ENCODE measurements at places on chromosomes 2 and 18. TPM values are rescaled to one million over a fixed set of nuclear protein-coding genes. Genes with fewer than 3 reads are reported as not detected.

DNA sequence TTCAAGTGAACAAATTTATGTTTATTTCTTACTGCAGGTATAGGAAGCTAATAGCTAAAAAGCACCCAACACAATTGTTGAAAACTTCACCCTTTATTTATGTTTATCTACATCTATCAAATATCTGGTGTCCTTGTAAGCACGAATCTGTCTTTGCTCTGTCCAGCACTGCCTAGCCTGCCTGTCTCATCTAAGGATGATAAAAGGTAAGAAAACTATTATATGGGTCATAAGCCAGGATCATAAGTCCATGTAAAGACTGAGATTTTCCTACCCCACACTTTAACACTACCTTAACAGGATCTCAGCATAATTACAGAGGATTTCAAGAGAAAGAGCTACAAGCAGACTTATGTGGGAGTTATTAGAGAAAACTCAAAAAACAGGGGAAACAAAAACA is 365.6 kb upstream of the TMEFF2 start:
- no peaks in the 10 kb centered on the region for H3K4me1 ChIP-seq
- H3K36me3 ChIP-seq, result no peaks in the 10 kb centered on the region
- no peaks in the 10 kb centered on the region for H3K27me3 ChIP-seq
- no peak overlapping the region for H3K4me3 ChIP-seq

GRCh38 chr2:46885376-46885775 is 30.2 kb downstream of the MCFD2 start:
- DNase-seq, result no peak
- peaks cover 36% of the 10 kb centered on the region for H3K4me1 ChIP-seq
- no peaks in the 10 kb centered on the region for H3K27me3 ChIP-seq
- H3K27ac ChIP-seq, result peak overlapping the region; percentile 59
- no peaks in the 10 kb centered on the region for H3K36me3 ChIP-seq
- H3K4me3 ChIP-seq, result no peak overlapping the region

DNA sequence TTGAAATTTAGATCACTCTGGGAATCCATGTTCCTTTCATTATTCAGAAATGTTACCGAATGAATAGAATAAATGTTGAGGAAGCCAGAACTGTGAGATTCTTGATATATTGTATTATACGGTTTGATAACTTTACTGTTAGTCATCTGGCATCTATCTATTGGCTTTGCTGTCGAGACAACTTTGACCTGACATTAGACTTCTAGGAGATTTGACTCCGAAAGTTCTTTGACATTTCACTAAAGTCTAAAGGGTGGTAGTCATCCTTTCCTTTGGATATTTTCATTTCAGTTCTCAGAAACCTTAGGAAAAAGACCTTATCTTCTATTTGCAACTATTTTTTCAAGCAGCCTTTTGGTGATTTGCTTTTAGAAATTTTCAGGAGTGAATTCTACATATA is 1.9 kb downstream of the BMPR2 start:
- peak overlapping the region; percentile 99 for H3K27ac ChIP-seq
- no peak for DNase-seq
- peaks cover 71% of the 10 kb centered on the region for H3K4me1 ChIP-seq
- H3K36me3 ChIP-seq, result no peaks in the 10 kb centered on the region

DNA sequence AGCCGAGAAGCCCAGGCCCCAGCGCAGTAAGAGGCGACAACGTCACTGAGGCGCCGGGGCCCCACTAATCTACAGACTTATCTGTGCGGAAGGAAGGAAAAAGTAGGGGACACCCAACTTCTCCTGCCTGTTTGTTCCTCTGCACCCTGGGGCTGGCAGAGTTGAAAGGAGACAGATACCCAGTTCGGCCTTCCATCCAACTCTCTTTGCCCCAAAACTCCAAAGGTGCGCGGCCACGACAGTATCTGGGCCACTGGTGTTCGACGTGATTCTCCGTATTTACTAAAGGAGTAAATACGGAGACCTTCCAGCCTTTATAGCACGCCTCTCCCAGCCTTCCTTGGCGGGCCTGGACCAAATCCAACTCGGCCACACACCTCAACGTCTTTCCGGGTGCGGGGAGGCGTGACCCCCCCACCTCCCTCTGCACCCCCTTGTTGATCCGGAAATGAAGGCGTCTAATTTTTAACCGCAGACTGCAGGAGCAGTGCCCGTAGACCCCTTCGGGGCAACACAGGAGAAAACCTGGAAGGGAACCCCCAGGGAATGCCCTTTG is 1.6 kb downstream of the SMAD7 start:
- H3K27ac ChIP-seq, result peak overlapping the region; percentile 100
- no peaks in the 10 kb centered on the region for H3K27me3 ChIP-seq
- DNase-seq, result no peak
- H3K4me1 ChIP-seq, result peaks cover 87% of the 10 kb centered on the region
- H3K36me3 ChIP-seq, result peaks cover 4% of the 10 kb centered on the region
- H3K4me3 ChIP-seq, result peak overlapping the region; percentile 94

DNA sequence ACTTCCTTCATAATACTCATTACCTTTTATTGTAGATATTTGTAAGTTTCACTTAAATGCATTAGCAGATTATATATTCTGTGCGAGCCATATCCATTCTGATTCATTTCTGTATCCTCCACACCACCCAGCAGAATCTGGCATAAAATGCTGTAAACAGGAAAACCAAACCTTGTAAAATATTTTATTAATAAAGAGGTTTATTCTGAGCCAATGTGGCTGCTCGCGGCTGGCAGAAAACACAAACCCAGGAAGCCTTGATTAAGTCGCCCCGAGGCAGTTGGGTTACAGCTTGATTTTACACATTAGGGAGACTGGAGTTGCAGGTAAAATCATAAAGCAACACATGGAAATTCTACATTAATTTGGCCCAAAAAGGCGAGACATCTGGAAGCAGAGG is 40.5 kb downstream of the GNAL start:
- DNase-seq, result no peak
- H3K4me1 ChIP-seq, result no peaks in the 10 kb centered on the region
- H3K27me3 ChIP-seq, result peaks cover 62% of the 10 kb centered on the region
- H3K4me3 ChIP-seq, result no peak overlapping the region
- H3K36me3 ChIP-seq, result no peaks in the 10 kb centered on the region
- no peak overlapping the region for H3K27ac ChIP-seq

DNA sequence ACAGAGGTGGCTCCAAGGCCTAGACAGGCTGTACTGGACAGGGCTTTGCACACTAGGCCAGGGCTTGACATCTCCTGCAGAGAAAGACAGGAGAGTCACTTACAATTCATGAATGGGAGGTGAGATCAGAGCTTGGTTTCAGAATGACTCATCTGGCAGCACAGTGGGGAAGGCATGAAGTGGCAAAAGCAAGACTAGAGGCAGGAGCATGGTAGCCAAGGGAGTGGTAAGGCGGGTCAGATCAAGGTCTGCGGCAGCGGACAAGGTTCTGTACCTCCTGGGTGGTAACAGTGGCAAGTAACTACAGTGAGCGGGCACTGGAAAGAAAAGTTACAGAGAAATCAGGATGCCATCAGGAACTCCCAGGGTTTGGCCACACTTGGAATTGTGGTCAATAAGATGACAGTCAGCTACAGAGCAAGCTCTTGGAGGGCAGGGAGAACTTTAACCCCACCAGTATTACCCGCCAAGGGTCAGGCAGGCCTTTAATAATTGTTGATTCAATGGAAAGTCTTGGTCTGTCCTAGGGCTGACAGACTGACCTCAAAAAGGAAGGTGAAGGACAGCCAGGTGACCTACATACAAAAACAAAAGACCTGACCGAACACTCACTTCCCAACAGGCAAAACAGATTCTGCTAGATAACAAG is 5.7 kb downstream of the MCFD2 start:
- peaks cover 42% of the 10 kb centered on the region for H3K4me1 ChIP-seq
- no peaks in the 10 kb centered on the region for H3K27me3 ChIP-seq
- peak overlapping the region; percentile 49 for H3K27ac ChIP-seq
- no peak for DNase-seq

DNA sequence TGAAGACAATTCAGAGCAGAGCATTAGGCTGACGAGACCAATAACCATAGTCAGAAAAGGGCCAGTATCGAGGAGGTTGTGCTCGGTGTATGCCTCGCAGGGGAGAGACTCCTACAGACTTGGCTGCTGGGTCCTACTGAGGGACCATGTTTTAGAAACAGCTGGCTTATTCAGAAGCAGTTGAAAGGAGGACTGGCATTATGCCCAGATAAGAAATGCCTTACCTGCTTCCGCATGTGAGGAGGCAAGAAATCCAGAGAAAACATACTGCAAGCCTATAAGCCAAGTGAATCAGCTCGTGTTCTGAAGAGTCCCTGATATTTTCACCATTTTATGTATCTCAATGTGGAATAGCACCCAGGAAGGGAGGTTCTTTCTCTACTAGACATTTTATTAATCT is 434.7 kb downstream of the GRB14 start:
- H3K4me3 ChIP-seq, result no peak overlapping the region
- no peaks in the 10 kb centered on the region for H3K36me3 ChIP-seq
- no peaks in the 10 kb centered on the region for H3K4me1 ChIP-seq
- no peaks in the 10 kb centered on the region for H3K27me3 ChIP-seq

- no peaks in the 10 kb centered on the region for H3K4me1 ChIP-seq
- H3K4me3 ChIP-seq, result no peak overlapping the region
- H3K27ac ChIP-seq, result no peak overlapping the region
- DNase-seq, result no peak
- H3K27me3 ChIP-seq, result no peaks in the 10 kb centered on the region
Measured at GRCh38 chr2:160825433-160825832, 331.8 kb upstream of the RBMS1 start.

The RNU2-63P gene
- total RNA-seq, result not detected

The ST8SIA5 gene
- total RNA-seq, result 6.2 TPM

GRCh38 chr18:25080211-25080610 is 271.8 kb downstream of the ZNF521 start:
- no peak for DNase-seq
- H3K4me3 ChIP-seq, result no peak overlapping the region
- H3K4me1 ChIP-seq, result peaks cover 11% of the 10 kb centered on the region

GRCh38 chr18:41410006-41410405 is 545.0 kb upstream of the PIK3C3 start:
- no peak overlapping the region for H3K4me3 ChIP-seq
- no peaks in the 10 kb centered on the region for H3K27me3 ChIP-seq
- DNase-seq, result no peak

The DOK6 gene
- total RNA-seq, result 0.96 TPM

The OTX1 gene
- total RNA-seq, result not detected

The FAM124B gene
- total RNA-seq, result 1.1 TPM

The FBXO48 gene
- total RNA-seq, result 1.0 TPM

- no peak overlapping the region for H3K27ac ChIP-seq
- H3K36me3 ChIP-seq, result no peaks in the 10 kb centered on the region
- H3K27me3 ChIP-seq, result no peaks in the 10 kb centered on the region
- H3K4me1 ChIP-seq, result peaks cover 22% of the 10 kb centered on the region
- no peak for DNase-seq
- no peak overlapping the region for H3K4me3 ChIP-seq
Measured at GRCh38 chr2:127575185-127575765, 39.8 kb downstream of the MYO7B start.

DNA sequence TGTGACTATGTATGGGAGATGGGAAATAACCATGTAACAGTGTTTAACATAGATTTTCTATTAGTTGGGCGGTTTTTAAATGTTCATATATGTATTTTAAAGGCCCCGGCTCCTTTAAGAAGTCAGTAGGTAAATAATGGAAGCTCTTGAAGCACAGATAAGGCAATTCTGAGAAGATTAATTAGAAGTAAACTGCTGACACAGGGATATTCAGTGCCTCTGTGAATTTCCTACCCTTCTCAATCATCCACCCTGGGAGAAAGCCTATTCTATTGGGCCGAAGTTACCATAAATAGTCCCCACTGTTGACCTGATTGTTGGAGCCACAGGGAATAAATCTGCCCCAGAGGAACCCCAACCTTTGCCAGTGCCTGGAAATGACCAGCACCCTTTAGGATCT is 56.8 kb upstream of the SIX3 start:
- H3K36me3 ChIP-seq, result no peaks in the 10 kb centered on the region
- H3K4me3 ChIP-seq, result no peak overlapping the region
- H3K4me1 ChIP-seq, result no peaks in the 10 kb centered on the region
- DNase-seq, result no peak
- no peak overlapping the region for H3K27ac ChIP-seq

The LIPG gene
- not detected for total RNA-seq

GRCh38 chr2:238978497-238978896 is 130.6 kb downstream of the TWIST2 start:
- H3K4me3 ChIP-seq, result no peak overlapping the region
- peaks cover 4% of the 10 kb centered on the region for H3K27me3 ChIP-seq
- H3K36me3 ChIP-seq, result no peaks in the 10 kb centered on the region
- no peaks in the 10 kb centered on the region for H3K4me1 ChIP-seq
- H3K27ac ChIP-seq, result no peak overlapping the region

The CCDC74B gene
- total RNA-seq, result 0.44 TPM

The CAVIN2 gene
- 93.9 TPM for total RNA-seq

GRCh38 chr2:194587739-194588270 is 1069.2 kb upstream of the SLC39A10 start:
- no peaks in the 10 kb centered on the region for H3K36me3 ChIP-seq
- H3K4me1 ChIP-seq, result no peaks in the 10 kb centered on the region
- no peak for DNase-seq
- no peak overlapping the region for H3K4me3 ChIP-seq
- no peaks in the 10 kb centered on the region for H3K27me3 ChIP-seq
- no peak overlapping the region for H3K27ac ChIP-seq

The SDC1 gene
- 0.41 TPM for total RNA-seq

The TDRD15 gene
- not detected for total RNA-seq

GRCh38 chr2:222242532-222242931 is 56.3 kb downstream of the PAX3 start:
- H3K4me3 ChIP-seq, result no peak overlapping the region
- H3K27ac ChIP-seq, result no peak overlapping the region
- peaks cover 11% of the 10 kb centered on the region for H3K4me1 ChIP-seq
- no peak for DNase-seq
- no peaks in the 10 kb centered on the region for H3K36me3 ChIP-seq

GRCh38 chr18:74508366-74508765 is 12.2 kb downstream of the CNDP2 start:
- no peaks in the 10 kb centered on the region for H3K27me3 ChIP-seq
- no peak for DNase-seq
- peaks cover 98% of the 10 kb centered on the region for H3K36me3 ChIP-seq

The KIAA2012 gene
- not detected for total RNA-seq

- no peaks in the 10 kb centered on the region for H3K27me3 ChIP-seq
- peak; percentile 15 for DNase-seq
- no peaks in the 10 kb centered on the region for H3K36me3 ChIP-seq
- H3K4me1 ChIP-seq, result peaks cover 31% of the 10 kb centered on the region
- H3K27ac ChIP-seq, result peak overlapping the region; percentile 57
Measured at GRCh38 chr18:25164848-25165811, 186.8 kb downstream of the ZNF521 start.

DNA sequence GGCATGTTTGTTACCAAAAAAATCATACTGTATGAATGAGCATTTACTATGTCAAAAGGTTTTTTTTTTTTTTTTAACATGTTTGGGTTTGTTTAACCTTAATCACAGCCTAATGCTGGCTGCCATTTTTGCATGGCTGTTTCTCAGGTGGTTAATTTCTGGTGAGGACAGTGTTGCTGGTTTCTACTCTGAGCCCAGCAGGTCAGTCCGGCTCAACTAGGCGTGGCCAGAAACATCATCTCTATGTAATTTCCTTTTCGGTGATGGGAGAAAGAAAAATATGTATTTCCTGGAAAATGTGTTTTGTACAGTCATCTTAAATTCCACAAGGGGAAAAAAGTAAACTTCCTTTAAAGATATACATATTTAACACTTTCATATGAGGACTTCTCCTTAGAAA is 24.9 kb upstream of the BZW1 start:
- no peak overlapping the region for H3K4me3 ChIP-seq
- no peak for DNase-seq
- no peak overlapping the region for H3K27ac ChIP-seq
- H3K27me3 ChIP-seq, result no peaks in the 10 kb centered on the region
- H3K4me1 ChIP-seq, result peaks cover 25% of the 10 kb centered on the region
- no peaks in the 10 kb centered on the region for H3K36me3 ChIP-seq
